ENCODE measurements at places on chromosomes 6 and 20.

DNA sequence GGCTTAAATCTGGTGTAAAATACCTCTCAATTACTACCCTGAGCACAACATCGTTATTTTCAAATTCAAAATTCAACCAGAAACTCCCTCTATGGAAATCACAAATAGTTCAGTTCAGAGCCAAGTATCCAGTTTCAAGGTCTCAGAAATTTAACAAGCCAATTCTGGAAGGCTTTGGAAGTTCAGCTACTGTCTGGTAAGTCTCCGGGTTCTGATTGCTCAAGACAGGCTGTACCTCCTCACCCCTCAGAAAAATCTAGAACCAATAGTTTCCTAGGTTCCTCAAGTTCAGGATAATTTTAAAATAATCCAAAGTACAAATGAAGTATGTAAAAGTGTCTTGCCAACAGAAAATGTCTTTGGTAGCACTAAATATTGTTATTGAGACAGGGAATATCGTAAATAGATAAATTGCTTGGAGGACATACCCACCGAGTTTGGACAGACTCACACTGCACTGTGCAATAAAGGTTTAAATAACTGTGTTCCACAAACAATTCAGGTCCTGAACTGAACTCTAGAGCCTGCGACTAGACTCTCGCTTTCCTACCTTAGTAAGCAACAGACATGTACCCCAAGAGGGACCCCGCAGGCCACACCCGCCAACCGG is 729 bp downstream of the ATG5 start:
- DNase-seq = no peak

DNA sequence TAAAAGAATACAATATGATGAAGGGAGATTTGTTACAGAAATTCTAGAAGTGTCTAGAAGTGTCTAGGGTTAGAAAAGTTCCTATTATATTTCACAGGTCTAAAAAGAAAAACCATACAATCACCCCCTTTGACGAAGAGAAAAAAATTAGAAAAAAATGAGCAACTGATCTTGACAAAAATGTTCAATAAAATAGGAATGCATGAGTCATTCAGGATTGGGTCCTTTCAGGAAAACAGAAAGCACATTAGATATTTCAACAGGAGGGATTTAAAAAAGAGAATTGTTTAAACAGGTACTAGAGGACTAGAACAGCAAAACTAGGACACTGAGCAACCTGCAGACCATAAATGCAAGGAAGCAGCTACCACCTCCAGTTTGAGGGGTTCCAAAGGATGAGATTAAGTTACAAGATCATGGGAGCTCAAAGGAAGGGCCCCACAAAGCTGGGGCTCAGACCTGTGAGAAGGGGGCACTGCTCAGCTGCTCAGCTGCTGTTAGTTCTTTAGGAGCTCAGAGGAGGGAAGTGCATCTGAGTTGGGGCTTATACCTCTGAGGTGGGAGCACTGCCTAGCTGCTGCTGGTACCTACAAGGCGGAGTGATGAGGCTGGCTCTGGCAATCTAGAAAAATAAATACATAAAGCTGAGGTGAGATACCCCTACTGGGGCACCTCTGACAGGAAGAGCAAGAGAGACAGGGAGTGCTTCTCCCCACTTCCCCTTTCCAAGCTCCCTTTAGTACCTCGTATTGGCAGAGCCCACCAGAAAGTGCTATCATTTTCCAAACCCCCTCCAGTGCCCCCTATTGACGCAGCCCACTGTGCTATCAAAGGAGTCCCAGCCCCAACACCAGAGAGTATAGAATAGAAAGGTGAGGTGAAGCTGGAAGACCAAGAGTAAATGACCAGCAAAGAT is 27.1 kb upstream of the BEND6 start:
- DNase-seq = no peak

GRCh38 chr6:33008944-33009861 is at the start of gene HLA-DOA:
Gene HLA-DOA (minus strand): TSS chr6:33009591.
- DNase-seq = no peak

GRCh38 chr6:63537201-63537958 is 34.9 kb upstream of the LOC128125822 start:
- DNase-seq = peak; percentile 6

DNA sequence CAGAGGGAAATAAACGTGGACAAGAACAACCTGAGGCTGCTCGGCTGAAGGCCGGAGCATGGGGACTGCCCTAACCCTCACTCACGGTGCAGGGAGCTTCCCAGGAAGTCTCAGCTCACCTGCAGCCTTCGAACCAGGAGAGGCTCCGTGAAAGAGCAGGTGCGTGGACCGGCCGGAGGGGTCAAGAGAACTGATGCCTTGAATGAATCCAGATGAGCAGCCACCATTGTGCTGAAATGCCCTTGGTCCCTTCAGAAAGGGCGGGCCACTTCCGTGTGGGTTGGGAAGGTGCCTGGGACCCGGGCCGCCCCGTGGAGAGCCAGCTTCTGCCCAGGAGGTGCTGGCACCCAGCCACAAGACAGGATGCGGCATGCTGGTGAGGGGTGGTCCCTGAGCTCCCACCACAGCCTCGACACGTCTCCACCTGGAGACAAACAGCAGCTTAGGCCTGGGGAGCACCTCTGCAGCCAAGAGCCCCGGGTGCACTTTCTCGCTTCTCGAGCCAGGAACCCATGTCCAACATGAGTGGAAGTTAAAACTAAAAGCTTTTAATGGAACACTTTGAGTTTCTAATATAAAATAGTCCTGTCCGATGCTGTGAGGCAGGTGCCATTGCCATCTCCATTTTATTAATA is 83.5 kb downstream of the TTLL2 start:
- no peak for DNase-seq

- no peak for DNase-seq
These were observed 71.5 kb downstream of the PKIB start for GRCh38 chr6:122681705-122682104.
